ENCODE measurements at places on chromosomes 7 and 10.
A peak's percentile ranks its signal among the peaks of the same experiment; 100 is the strongest.

GRCh38 chr7:93160410-93160809 is 12.2 kb upstream of the SAMD9L start:
- no peaks in the 10 kb centered on the region for H3K36me3 ChIP-seq
- no peaks in the 10 kb centered on the region for H3K27me3 ChIP-seq
- no peak overlapping the region for H3K4me3 ChIP-seq
- H3K4me1 ChIP-seq = no peaks in the 10 kb centered on the region

GRCh38 chr7:101820703-101821102 is 3.3 kb downstream of the CUX1 start:
- no peak for DNase-seq
- H3K36me3 ChIP-seq = no peaks in the 10 kb centered on the region
- H3K27ac ChIP-seq = no peak overlapping the region
- peaks cover 30% of the 10 kb centered on the region for H3K4me1 ChIP-seq
- H3K27me3 ChIP-seq = no peaks in the 10 kb centered on the region
- H3K4me3 ChIP-seq = no peak overlapping the region

GRCh38 chr7:135690566-135690965 is 28.3 kb downstream of the STMP1 start:
- H3K4me1 ChIP-seq = no peaks in the 10 kb centered on the region
- no peak overlapping the region for H3K4me3 ChIP-seq
- H3K27me3 ChIP-seq = no peaks in the 10 kb centered on the region
- H3K27ac ChIP-seq = no peak overlapping the region

- no peak for DNase-seq
- no peaks in the 10 kb centered on the region for H3K4me1 ChIP-seq
- no peaks in the 10 kb centered on the region for H3K36me3 ChIP-seq
- no peaks in the 10 kb centered on the region for H3K27me3 ChIP-seq
- H3K27ac ChIP-seq = no peak overlapping the region
These were observed 41.0 kb upstream of the AMPH start for GRCh38 chr7:38671911-38672905.

GRCh38 chr10:103125323-103126267 is 67.5 kb downstream of the NT5C2 start:
- H3K27ac ChIP-seq = no peak overlapping the region
- peaks cover 18% of the 10 kb centered on the region for H3K4me1 ChIP-seq

- peaks cover 3% of the 10 kb centered on the region for H3K27me3 ChIP-seq
- H3K36me3 ChIP-seq = no peaks in the 10 kb centered on the region
- H3K4me1 ChIP-seq = peaks cover 33% of the 10 kb centered on the region
- H3K4me3 ChIP-seq = no peak overlapping the region
These were observed 106.4 kb upstream of the FAM20C start for GRCh38 chr7:85883-86515.

DNA sequence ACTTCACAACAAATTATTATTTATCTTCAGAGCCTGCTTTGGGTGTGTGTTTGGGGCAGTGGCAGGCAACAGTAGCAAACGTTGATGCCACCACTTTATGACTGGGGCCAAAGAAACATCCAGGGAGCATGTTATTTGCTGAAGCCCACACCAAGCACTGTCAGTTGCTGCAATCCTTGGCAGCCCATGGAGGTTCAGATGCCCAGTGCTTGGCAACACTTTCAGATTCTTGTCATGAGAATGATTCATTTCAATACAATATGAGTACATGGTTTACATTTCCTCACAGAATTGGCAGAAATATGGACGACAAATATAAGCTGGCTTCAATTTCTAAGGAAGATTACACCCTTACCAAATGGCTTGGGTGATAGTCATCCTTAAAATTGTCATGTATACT is 46.5 kb upstream of the GLI3 start:
- no peak overlapping the region for H3K4me3 ChIP-seq
- H3K4me1 ChIP-seq = peaks cover 3% of the 10 kb centered on the region
- no peaks in the 10 kb centered on the region for H3K36me3 ChIP-seq

DNA sequence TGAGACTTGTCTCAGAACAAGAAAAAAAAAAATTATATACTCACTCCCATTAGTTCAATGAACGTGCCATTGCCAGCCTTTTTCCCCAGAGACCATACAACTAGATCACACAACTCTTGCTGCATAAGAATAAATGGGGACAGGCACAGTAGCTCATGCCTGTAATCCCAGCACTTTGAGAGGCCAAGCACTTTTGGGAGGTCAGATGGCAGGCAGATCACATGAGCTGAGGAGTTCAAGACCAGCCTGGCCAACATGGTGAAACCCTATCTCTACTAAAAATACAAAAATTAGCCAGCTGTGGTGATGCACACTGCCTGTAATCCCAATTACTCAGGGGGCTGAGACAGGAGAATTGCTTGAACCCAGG is 13.6 kb downstream of the PDLIM1 start:
- DNase-seq = no peak
- peaks cover 71% of the 10 kb centered on the region for H3K4me1 ChIP-seq
- H3K4me3 ChIP-seq = no peak overlapping the region
- no peaks in the 10 kb centered on the region for H3K36me3 ChIP-seq
- no peaks in the 10 kb centered on the region for H3K27me3 ChIP-seq

DNA sequence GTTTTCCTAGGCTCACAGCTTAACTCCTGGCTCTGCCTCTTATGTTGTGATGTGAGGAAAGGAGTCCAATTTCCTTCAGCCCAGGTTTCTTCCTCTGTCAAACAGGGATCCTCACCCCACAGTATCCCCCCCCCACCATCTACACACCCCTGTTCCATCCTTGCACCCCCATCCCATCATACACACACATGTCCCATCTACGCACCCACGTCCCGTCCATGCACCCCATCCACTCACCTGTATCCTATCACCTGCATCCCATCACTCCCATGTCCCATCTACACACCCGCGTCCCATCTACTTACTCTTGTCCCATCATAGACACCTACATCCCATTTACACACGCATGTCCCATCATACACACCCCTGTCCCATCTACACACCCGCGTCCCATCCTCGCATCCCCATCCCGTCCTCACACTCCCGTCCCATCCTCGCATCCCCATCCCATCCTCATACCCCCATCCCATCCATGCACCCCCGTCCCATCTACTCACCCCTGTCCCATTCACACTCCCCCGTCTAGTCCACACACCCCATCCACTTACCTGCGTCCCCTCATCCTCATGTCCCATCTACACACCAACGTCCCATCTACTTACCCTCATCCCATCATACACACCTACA is 117.3 kb downstream of the TRRAP start:
- no peaks in the 10 kb centered on the region for H3K27me3 ChIP-seq
- no peak overlapping the region for H3K4me3 ChIP-seq

GRCh38 chr7:141710301-141710700 is 2.1 kb downstream of the WEE2 start:
- H3K4me3 ChIP-seq = no peak overlapping the region
- H3K36me3 ChIP-seq = no peaks in the 10 kb centered on the region
- no peaks in the 10 kb centered on the region for H3K27me3 ChIP-seq
- no peak overlapping the region for H3K27ac ChIP-seq
- H3K4me1 ChIP-seq = peaks cover 11% of the 10 kb centered on the region
- no peak for DNase-seq

GRCh38 chr10:131027256-131027655 is 284.3 kb downstream of the TCERG1L start:
- H3K27ac ChIP-seq = no peak overlapping the region
- no peaks in the 10 kb centered on the region for H3K4me1 ChIP-seq
- DNase-seq = no peak
- H3K36me3 ChIP-seq = no peaks in the 10 kb centered on the region
- H3K4me3 ChIP-seq = no peak overlapping the region

- no peak overlapping the region for H3K27ac ChIP-seq
- no peaks in the 10 kb centered on the region for H3K27me3 ChIP-seq
- DNase-seq = no peak
- H3K4me1 ChIP-seq = peaks cover 17% of the 10 kb centered on the region
- no peaks in the 10 kb centered on the region for H3K36me3 ChIP-seq
These were observed 229.5 kb downstream of the PARD3 start for GRCh38 chr10:34585422-34586112.

DNA sequence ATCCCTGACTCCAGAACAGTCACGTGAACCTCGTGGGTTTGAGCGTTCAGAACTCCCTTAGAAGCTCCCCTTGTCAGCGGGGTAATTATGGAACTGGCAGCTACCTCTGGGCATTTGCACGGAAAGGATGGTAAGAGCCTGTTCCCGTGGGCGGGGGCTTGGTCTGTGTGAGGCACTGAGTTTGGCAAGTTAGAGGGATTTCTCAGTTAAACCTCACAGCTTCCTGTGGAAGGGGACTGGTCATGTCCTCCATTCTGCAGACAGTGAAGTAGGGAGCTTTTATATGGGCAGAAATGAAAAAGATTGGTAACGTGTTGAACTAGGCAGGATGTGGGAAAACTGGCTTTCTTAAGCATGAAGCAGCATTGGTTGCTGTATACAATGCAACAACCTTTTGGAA is 16.0 kb downstream of the PALD1 start:
- H3K27me3 ChIP-seq = peaks cover 3% of the 10 kb centered on the region
- peaks cover 12% of the 10 kb centered on the region for H3K4me1 ChIP-seq
- no peak for DNase-seq
- no peaks in the 10 kb centered on the region for H3K36me3 ChIP-seq
- H3K4me3 ChIP-seq = no peak overlapping the region

GRCh38 chr10:11823989-11824346 is 812 bp downstream of the PROSER2 start:
- H3K27ac ChIP-seq = peak overlapping the region; percentile 80
- H3K4me1 ChIP-seq = peaks cover 33% of the 10 kb centered on the region
- DNase-seq = no peak
- no peaks in the 10 kb centered on the region for H3K36me3 ChIP-seq
- H3K27me3 ChIP-seq = peaks cover 7% of the 10 kb centered on the region

GRCh38 chr10:119862524-119862923 is 10.1 kb downstream of the MCMBP start:
- no peak overlapping the region for H3K27ac ChIP-seq
- peaks cover 12% of the 10 kb centered on the region for H3K4me1 ChIP-seq
- no peak for DNase-seq
- H3K36me3 ChIP-seq = peaks cover 7% of the 10 kb centered on the region
- no peak overlapping the region for H3K4me3 ChIP-seq

GRCh38 chr10:130809761-130810515 is 501.6 kb downstream of the TCERG1L start:
- peak; percentile 62 for DNase-seq
- H3K4me1 ChIP-seq = no peaks in the 10 kb centered on the region
- H3K36me3 ChIP-seq = no peaks in the 10 kb centered on the region

DNA sequence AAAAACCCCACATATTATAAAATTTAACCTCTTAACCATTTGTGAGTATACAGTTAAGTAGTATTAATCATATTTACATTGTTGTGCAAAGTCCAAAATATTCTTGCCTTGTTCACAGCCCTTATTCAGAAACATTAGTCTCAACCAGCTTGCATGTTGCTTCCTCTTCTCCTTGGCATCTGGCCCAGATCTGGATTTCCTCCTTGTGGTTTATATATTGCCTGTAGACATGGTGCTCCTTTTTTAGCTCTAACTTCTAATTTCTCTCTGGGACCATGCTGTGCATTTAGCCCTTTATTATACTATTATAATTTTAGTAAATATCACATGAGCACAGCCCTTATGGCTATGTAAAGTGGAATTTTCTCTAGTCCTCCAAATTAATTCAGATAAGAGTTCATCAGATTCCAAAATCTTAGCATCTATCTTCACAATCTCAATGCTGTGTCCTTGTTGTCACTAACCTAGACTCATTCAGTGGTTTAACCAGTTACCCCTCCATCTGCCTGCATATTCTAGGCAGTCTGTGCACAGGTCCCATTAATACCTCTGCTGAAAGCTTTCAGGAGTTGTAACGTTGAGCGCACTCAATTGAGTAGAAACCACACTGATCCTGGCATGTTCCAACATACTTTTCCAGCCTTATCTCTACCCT is 7.9 kb downstream of the CPED1 start:
- no peaks in the 10 kb centered on the region for H3K36me3 ChIP-seq
- no peak overlapping the region for H3K4me3 ChIP-seq
- H3K27me3 ChIP-seq = peaks cover 6% of the 10 kb centered on the region
- peaks cover 14% of the 10 kb centered on the region for H3K4me1 ChIP-seq
- no peak overlapping the region for H3K27ac ChIP-seq

DNA sequence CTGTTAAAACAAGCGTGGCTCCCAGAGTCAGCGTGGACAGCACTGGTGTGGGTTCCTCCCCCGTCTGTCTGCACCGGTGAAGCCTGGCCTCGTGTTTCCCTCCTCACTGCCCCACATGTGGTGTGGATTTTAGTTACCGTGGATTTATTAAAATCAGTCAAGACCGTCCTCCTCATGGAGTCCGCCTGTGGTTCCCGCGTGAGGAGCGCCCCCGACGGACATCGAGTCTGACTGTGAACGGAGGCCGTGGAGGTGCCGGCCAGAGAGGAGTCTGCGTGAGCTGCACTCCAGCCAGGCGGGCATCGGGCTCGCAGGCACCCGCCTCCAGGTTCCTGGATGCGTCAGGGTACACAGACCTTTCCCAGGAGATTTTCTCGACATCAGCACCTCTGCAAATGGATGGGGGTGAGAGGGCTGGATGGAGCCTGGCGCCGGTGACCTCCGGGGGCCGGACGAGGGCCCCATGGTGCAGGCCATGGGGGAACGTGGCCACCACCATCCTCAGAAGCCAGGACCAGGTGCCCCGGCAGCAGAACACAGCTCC is 26.3 kb upstream of the UTF1 start:
- peaks cover 72% of the 10 kb centered on the region for H3K27me3 ChIP-seq
- DNase-seq = no peak
- H3K36me3 ChIP-seq = no peaks in the 10 kb centered on the region
- no peak overlapping the region for H3K27ac ChIP-seq

GRCh38 chr7:82481499-82482097 is 38.0 kb upstream of the CACNA2D1 start:
- H3K27ac ChIP-seq = no peak overlapping the region
- no peaks in the 10 kb centered on the region for H3K27me3 ChIP-seq
- H3K4me1 ChIP-seq = no peaks in the 10 kb centered on the region
- H3K36me3 ChIP-seq = no peaks in the 10 kb centered on the region

DNA sequence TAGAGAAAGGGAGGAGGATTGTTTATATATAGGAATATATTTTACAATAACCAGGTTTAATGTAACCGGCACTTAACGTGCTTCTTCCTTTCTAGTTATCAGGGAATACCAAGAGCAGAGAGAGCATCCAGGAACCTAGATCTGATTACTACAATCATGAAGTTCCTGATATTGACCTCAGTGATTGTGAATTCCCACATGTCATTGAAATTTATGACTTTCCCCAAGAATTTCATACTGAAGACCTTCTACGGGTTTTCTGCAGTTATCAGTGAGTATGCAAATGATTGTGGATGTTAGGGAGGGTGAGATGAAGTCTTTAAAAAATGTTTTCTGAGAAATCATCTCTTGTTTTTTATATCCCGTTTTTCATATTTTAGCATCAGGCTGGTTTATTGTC is 36.6 kb downstream of the LOXL4 start:
- no peak overlapping the region for H3K4me3 ChIP-seq
- peaks cover 22% of the 10 kb centered on the region for H3K36me3 ChIP-seq
- no peaks in the 10 kb centered on the region for H3K27me3 ChIP-seq
- no peak for DNase-seq
- H3K4me1 ChIP-seq = peaks cover 6% of the 10 kb centered on the region

GRCh38 chr10:7523656-7524055 is 112.8 kb upstream of the SFMBT2 start:
- H3K27me3 ChIP-seq = peaks cover 20% of the 10 kb centered on the region
- peak; percentile 18 for DNase-seq
- H3K36me3 ChIP-seq = no peaks in the 10 kb centered on the region
- H3K4me3 ChIP-seq = no peak overlapping the region
- H3K4me1 ChIP-seq = no peaks in the 10 kb centered on the region
- H3K27ac ChIP-seq = no peak overlapping the region

GRCh38 chr10:30527623-30528428 is 93.8 kb downstream of the MAP3K8 start:
- no peak overlapping the region for H3K27ac ChIP-seq
- H3K4me1 ChIP-seq = peaks cover 4% of the 10 kb centered on the region
- H3K4me3 ChIP-seq = no peak overlapping the region
- no peaks in the 10 kb centered on the region for H3K27me3 ChIP-seq
- no peaks in the 10 kb centered on the region for H3K36me3 ChIP-seq
- no peak for DNase-seq

- H3K4me3 ChIP-seq = no peak overlapping the region
- no peaks in the 10 kb centered on the region for H3K4me1 ChIP-seq
- no peak overlapping the region for H3K27ac ChIP-seq
- no peaks in the 10 kb centered on the region for H3K27me3 ChIP-seq
These were observed 63.3 kb downstream of the NOC3L start for GRCh38 chr10:94299417-94299816.

Data from suprapubic skin (tissue), 4 donors.